Stimulated activated CD8-positive, alpha-beta memory T cell treated with anti-CD3 and anti-CD28 coated beads, Interleukin-12 subunit alpha, Interleukin-12 subunit beta, amount 100 ng/mL, for 4 hours (primary cell): ENCODE measurements at places on chromosomes 7 and 10.

DNA sequence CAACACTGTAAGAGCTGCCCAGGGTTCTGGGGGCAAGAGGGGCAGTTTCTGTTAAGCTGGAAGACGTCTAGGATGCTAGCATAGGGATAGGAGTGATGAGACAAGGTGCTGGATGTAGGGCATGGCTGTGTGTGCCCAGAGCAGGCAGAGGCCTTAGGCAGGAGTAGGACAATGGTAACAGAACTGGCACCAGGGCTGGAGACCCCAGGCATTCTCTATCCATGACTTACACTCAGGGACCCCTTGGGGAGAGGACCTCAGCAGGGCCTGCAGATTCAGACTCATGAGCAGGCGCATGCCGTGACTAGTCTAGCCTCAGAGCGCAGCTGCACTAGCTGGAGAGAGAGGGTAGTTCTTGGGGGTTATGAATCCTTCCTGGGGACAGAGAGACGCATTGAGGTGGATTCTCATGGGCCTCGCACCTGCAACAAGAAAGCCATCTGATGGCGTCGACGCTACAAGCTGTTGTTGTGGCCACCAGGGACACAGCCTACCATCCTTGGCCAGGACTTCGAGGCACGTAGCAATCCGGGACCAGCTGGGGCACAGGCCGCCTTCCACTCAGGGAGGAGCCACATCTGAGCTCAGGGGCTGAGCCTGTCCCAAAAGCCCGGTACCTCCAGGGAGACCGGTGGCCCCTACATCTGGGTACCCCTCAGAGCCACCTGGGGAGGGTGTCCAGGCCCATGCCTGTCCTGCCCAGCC lies 474.1 kb downstream of the PTPRN2 start:
- no peak for DNase-seq

- DNase-seq = no peak
Observed at GRCh38 chr10:80552151-80552646, 14.5 kb downstream of the SH2D4B start.

GRCh38 chr7:149422162-149422913 lies 38.5 kb downstream of the ZNF777 start:
- DNase-seq = peak; percentile 67

- no peak for DNase-seq
Observed at GRCh38 chr7:51918581-51918980, 602.0 kb upstream of the COBL start.

GRCh38 chr7:4724648-4725013 lies 42.5 kb downstream of the FOXK1 start:
- no peak for DNase-seq

- DNase-seq = no peak
Observed at GRCh38 chr10:80462299-80462980, 8.3 kb downstream of the TSPAN14 start.

GRCh38 chr10:126135177-126135576 lies 238.8 kb downstream of the FANK1 start:
- DNase-seq = no peak
